Hematopoietic multipotent progenitor cell treated with erythropoietin and hydrocortisone succinate and interleukin-3 and kit ligand, for 8 days (in vitro differentiated cells): ENCODE measurements at places on chromosomes 3 and 15.
A peak's percentile ranks its signal among the peaks of the same experiment; 100 is the strongest.

GRCh38 chr3:134312873-134313846, 61.1 kb downstream of the AMOTL2 start:
- no peak for DNase-seq

DNA sequence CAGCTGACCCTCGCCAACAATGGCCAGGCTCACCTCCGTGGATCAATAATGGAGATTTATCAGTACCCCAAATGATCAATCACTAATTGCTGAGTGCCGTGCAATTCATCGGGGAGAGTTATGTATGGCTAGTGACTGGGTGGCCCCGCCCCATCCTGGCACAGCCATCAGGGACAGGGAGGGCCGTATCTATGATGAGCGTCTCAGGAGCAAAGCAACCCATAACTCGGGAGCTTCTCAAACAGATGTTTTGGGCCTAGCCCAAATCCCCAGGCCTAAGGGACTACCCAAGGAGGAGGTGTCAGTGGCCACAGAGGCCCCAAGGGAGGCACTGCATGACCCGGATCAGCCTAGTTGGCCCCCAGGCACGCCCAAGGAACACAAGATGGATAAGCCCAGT, 180.0 kb upstream of the LINGO1 start:
- DNase-seq, result no peak

DNA sequence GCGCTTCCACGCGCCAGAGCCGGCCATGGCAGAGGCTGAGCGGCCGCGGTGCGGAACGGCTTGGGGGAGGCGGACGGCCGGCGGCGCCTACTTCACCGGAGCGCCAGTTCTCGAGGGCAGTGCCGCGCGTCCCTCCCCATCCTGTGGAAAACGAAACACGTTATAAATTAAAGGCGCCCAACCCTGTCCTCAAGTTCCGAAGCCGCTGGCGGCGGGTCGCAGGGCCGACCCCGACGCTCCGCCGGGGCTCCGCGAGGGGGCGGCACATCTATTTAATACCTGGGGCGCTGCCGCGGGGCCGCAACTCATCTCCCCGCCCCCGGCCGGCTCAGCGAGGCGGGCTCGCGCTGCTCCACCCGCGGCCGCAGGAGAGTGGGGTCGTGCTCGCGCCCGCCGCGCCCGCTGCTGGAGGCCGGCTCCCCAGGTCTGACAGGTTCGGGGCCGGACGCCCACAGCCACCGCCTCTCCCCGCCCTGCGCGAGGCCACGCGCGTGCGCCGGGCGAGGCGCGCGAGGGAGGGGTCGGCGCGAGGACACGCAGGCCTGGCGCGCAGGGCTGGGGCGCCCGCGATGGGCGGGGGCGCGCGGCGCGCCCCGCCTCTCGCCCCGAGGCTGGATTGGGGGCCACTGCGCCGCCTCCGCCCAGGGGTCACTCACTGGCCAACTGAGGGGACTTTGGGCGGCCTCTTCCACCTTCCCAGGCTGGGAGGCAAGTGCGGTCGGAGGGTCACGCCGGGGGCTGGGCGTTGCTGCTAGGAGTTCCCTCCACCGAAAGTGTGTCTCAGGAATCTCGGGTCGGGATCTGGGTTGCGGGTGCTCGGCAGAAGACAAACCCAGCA, at the start of gene SLC30A4:
SLC30A4 (minus strand) TSS at position 428 of the 838 bp plus-strand sequence; CDS start at position 27, 401 bp downstream.
- DNase-seq, result peak; percentile 10

- no peak for DNase-seq
These were observed 2.0 kb downstream of the P4HTM start for GRCh38 chr3:48991851-48992545.

DNA sequence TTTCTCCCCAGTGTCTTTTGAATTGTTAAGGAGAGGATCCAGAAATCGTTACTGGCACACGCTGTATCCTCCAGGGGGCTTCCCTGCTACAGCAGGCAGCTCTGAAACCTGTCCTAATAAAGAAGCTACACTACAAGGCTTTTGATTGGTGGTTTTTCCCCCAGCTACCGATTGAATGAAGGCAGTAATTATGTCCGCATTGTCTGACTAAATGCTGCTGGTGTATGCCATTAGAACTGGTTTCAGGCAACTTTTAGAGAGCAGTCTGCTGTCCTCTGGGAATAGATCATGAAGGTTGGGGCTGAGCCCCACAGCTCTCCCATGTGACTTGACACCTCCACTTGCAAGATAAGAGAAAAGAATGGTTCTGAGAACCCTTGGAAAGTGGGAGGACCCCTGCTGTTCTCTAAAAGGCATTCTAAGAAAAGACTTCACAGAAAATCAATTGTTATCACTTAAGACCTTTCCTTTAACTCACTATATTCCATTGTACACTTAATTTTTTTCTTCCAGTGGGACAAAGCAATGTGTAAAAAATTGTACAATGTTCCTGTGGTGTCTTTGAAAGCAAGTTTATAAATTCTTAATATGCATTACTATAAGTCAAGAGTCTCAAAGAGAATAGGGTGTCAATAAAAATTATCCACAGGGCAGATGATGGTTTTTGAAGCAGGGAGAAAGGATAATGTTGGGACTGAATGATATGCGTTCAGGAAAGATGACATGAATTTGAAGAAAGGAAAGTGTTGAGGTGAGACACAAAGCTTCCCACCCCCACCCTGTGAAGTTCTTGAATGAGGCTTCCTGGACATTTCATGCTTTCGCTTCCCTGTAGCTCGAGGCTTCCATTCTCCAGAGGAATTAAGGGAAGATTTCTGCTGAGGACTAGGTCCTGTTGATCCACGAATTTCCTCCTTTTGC, 53.0 kb upstream of the DAZL start:
- DNase-seq, result peak; percentile 44

DNA sequence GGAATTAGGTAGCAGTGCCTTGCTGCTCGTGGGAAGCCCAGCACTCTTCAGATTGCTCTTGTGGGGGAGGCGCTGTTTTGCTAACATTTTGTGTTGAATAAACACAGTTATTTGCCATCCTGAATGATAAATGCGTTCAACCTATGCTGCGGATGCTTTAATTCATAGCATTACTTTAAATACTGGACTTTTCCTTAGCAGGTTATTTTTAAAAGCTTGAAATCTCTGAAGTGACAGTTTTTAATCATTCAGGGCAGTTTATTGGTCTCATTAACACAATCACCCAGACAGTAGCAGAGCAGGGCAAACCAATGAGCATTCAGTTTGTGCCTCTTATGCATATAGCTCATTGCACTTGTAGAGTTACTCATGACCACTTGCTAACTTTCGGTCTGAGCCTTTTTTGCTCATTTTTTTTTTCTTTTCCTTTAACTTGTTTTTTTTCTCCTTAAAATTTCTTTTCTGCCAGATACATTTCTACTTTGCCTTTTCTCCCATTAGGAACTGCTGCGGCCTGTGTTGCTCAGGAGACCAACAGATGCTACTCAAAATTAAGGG, 5.2 kb downstream of the CACNA2D3 start:
- no peak for DNase-seq

GRCh38 chr3:62211675-62212429, 161.5 kb downstream of the FEZF2 start:
- no peak for DNase-seq

DNA sequence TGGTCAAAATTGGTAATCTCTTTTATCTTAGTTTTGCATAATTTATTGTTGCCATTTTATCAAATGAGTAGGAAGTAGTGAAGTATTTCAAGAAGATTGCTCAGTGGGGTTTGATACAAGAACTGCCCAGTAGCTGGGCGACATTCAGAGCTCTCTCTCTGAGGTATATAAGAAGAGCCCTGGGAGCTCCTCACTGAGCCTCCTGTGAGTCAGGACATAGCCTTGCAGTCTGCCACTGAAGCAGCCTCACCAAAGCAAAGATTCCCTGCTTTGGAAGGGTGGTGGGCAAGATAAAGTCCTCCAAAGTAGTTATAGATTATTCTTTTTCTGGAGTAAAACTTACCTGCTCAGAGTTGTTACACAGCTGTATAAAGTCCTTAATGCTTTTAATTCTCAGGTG, 26.1 kb downstream of the SKIL start:
- no peak for DNase-seq

DNA sequence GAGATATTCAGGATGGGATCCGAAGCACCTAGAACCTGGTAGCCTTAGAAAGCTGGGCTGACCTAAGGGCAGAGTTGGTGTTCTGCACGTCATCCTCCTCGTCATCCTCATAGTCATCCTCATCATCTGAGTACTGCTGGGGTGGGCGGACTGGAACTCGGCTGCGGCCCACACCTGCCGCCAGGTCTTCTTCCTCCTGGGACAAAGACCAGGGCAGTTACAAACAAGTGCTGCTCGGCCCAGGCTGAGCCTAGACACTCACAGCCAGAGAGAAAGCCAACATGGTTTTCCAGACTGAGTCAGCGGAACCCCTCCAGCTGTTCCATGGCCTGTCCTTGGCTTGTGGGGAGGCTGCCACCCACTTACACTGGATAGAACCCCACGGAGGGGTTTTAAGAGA, 40.5 kb downstream of the SEMA3G start:
- DNase-seq, result no peak

DNA sequence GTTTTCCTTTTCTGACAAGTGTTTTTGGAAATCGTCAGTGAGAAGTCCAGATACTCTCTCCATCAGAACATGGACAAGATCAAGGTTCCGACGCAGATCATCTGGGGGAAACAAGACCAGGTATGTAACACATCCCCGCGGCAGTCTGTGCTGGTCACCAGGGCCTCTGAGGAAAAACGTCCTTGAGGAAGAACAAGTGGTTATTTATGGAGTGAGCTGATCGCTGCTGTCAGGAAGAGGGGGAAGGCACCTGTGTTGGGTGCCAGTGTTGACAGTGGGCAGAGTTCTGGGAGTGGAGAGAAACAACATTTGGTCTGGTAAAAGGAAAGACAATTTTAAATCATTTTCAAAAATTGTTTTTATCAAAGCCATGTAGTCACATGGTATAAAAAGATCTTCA, 20.7 kb upstream of the RPP14 start:
- no peak for DNase-seq

DNA sequence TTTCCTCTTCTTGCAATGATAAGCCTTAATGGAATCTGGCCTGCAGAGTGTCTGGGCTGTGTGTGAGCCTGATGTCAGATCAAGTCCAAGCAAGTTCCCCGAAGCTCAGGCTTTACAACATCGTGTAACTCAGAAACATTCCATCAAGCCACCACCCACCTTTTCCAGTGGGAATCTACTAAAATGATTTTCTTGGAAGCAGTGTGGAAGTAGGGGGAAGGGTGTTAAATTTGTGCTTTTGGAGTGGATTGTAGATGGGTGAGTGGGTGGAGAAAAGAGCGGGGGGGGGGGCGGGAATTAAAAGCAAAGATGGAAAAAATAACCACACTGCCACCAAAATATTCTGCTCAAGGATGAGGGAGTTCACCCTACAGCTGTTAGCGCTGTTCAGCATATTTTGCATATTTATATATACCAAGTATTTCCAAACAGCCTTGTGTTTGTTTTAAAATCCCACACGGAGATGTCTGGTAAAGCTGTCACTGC, 53.6 kb downstream of the VGLL3 start:
- DNase-seq, result no peak

GRCh38 chr15:47332481-47332880, 384.8 kb upstream of the SEMA6D start:
- DNase-seq, result no peak

GRCh38 chr3:16178628-16178988, 4.1 kb downstream of the GALNT15 start:
- DNase-seq, result no peak

GRCh38 chr15:41773332-41773728, 954 bp upstream of the MAPKBP1 start:
- DNase-seq, result no peak

- DNase-seq, result no peak
These were observed 27.8 kb downstream of the PDCD6IP start for GRCh38 chr3:33826206-33826605.

GRCh38 chr3:152834776-152835600, at the start of gene P2RY1:
TSS of gene P2RY1 (plus strand) at chr3:152835131. CDS start at chr3:152835783, 652 bp downstream.
- peak; percentile 89 for DNase-seq
